ENCODE measurements at places on chromosomes 1 and 21.
A peak's percentile ranks its signal among the peaks of the same experiment; 100 is the strongest.

- H3K36me3 ChIP-seq, result no peaks in the 10 kb centered on the region
- H3K27me3 ChIP-seq, result no peaks in the 10 kb centered on the region
- H3K4me3 ChIP-seq, result no peak overlapping the region
- peak overlapping the region; percentile 75 for H3K27ac ChIP-seq
- peaks cover 4% of the 10 kb centered on the region for H3K4me1 ChIP-seq
- DNase-seq, result no peak
Observed at GRCh38 chr1:59331686-59332620, 35.1 kb downstream of the FGGY start.

- no peaks in the 10 kb centered on the region for H3K27me3 ChIP-seq
- peaks cover 30% of the 10 kb centered on the region for H3K4me1 ChIP-seq
- H3K36me3 ChIP-seq, result no peaks in the 10 kb centered on the region
- no peak overlapping the region for H3K4me3 ChIP-seq
- DNase-seq, result no peak
Observed at GRCh38 chr1:209417761-209418160, 165.8 kb upstream of the CAMK1G start.

DNA sequence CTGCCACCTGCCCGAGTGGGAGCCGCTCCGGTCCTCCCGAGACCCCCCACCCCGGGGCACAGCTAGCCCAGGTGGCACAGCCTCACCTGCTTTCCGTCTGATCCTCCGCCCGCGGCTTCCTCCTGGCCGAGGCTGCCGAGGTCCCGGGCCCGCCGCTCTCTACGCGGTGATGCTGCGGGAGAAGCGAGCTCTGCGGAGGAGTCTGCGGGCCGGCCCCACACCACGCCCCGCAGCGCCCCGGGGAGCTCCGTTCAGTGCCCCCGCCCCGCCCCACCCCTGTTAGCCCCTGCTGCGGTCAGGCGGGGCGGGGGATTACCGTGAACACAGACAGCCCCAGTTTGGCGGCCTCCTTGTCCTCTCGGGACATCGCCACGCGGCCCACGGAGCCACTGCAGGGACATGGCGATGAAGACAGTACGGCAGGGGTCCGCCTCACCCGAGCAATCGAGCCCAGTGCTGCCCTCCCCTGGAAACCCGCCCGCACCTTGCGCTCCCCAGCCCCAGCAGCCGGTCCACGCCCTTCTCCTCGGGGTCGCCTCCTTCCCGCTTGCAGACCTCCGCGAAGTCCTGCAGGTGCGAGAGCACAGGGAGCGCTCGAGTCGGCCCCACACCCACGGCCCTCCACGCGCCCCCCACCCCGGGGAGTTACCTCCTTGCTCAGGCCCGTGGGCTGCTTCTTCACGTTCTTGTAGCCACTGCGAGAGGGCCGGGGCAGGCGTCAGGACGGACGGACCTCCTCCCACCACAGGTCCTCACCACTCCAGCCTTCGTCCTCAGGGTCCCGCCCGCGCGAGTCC is 933 bp downstream of the C1orf35 start:
- H3K27me3 ChIP-seq, result no peaks in the 10 kb centered on the region
- H3K4me1 ChIP-seq, result peaks cover 14% of the 10 kb centered on the region
- H3K4me3 ChIP-seq, result peak overlapping the region; percentile 82

DNA sequence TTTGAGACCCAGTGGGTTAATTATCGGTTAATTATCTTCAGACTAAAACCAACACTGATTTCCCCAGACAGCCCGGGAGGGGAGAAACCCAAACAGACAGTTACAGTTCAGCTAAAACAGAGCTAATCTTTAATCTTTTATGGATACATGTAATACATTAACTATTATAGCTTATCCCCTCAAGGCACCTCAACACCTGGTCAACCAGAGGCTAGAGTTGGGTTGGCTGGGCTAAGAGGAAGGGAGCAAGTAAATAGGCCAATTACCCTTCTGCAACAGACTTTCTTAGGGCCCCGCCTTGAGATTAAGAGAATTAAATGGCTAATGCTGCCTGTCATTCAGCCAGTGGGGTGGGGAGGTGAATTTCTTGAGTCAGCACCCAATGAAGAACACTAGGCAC is 6.6 kb upstream of the MED18 start:
- H3K27me3 ChIP-seq, result no peaks in the 10 kb centered on the region
- no peak for DNase-seq
- no peaks in the 10 kb centered on the region for H3K4me1 ChIP-seq
- H3K36me3 ChIP-seq, result no peaks in the 10 kb centered on the region
- H3K27ac ChIP-seq, result no peak overlapping the region

DNA sequence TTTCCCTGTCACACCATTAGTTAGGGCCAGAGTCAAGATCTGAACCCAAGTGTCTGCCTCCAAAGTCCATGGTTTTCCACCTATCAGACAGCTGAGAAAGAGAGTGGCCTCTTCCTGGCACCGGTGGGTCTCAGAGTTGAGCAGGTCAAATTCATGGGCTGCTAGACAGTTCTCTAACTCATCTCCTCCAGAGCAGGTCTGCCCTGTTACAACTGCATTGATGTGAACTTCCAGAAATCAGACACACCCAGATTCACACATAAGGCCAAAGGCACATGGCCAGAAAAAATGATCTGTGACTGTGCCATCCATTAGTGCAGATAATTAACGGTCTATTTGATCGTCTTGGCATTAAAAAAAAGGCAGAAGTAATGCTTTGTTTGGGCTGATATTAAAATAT is 17.5 kb downstream of the SMIM12 start:
- H3K27ac ChIP-seq, result no peak overlapping the region
- no peaks in the 10 kb centered on the region for H3K36me3 ChIP-seq
- DNase-seq, result no peak
- H3K27me3 ChIP-seq, result no peaks in the 10 kb centered on the region
- no peak overlapping the region for H3K4me3 ChIP-seq

DNA sequence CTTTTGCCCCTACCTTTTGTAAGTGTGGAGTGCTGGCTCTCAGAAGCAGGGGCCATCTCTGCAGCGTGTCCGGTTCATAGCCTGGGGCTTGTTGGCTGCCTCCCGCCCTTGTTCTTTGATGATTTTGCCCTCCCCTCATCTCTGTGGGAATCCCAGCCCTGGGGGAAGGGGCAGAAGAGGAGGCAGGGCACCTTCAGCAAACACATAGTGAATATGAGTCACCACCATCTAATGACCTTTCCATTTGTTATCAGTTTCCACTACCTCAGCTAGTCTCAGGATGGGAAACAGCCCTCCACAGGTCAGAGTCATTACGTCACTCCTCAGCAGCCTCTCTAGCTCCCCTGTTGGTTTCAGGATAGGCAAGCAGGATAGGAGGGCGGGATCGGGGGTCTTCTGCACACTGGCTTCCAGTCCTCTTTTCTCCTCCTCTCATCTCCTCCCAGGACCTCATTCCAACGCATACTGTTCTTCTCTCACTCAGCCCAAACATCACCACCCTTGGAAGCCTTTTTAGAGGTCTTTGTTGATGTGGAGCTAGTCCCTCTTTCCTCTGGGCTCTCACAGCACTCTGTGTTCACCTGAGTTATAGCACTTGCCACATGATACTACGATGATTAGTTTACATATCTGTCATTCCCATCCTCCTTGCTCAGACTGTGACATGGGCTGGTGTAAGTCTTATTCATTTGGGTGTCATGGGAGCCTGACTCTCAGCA is 15.8 kb downstream of the GADD45A start:
- peak overlapping the region; percentile 87 for H3K27ac ChIP-seq
- H3K4me3 ChIP-seq, result peak overlapping the region; percentile 50
- no peak for DNase-seq
- no peaks in the 10 kb centered on the region for H3K27me3 ChIP-seq
- peaks cover 17% of the 10 kb centered on the region for H3K4me1 ChIP-seq
- peaks cover 8% of the 10 kb centered on the region for H3K36me3 ChIP-seq

DNA sequence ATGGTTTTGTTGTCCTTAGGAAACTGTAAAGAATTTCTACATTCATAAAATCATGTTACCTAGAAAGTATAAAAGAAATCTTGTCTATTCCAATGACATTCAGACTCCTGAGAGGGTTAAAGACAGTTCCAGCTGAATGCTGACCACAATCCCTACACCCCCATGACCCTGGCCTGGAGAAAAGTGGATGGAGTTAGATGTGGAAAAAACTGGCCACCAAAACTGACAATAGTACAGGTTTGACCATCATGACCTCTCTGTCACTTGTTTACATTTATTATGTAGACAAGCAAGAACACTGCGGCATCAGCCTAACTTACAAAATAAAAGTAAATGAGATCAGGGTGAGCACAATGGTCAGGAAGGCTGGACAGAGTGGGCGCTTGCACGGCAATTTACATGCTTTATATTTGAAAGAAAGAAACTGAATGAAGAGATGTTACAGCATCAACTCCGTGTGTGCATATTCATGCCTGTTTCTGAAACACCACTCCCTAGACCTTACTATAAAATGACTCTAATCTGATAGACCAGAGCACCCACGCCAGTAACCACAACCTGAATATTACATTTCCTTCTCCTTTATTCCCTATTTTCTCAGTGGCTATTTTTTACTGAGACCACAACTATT is 116.0 kb downstream of the ESRRG start:
- DNase-seq, result no peak
- H3K4me1 ChIP-seq, result peaks cover 10% of the 10 kb centered on the region
- no peaks in the 10 kb centered on the region for H3K27me3 ChIP-seq
- no peaks in the 10 kb centered on the region for H3K36me3 ChIP-seq

DNA sequence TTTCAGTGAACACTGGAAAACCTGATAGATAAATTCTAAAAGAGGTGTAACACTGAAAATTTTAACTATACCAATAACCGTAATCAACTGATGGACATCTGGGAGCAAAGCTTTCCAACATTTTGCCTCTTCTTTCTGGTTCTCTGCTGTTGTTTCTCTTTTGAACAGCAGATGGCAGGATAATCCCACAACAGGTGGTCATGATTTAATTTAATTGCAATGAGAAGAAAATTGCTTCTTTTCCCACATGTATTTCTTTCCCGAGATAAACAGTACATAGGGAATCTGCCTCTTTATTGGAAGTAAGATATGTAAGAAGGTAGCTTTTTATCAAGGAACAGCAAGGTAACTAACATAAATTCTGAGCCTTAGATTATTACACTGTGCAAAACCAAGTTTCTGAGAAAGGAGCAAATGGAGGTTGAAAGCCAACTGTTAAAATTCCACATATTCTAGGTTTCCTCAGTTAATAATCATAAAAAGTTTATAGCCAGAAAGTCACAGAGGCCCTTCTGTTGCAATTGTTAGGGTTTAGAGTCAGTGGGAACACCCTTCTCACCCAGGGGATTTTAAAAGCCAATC is 72.9 kb downstream of the RPS6KA1 start:
- H3K27ac ChIP-seq, result no peak overlapping the region
- H3K4me3 ChIP-seq, result no peak overlapping the region
- DNase-seq, result no peak
- H3K36me3 ChIP-seq, result no peaks in the 10 kb centered on the region
- no peaks in the 10 kb centered on the region for H3K27me3 ChIP-seq

DNA sequence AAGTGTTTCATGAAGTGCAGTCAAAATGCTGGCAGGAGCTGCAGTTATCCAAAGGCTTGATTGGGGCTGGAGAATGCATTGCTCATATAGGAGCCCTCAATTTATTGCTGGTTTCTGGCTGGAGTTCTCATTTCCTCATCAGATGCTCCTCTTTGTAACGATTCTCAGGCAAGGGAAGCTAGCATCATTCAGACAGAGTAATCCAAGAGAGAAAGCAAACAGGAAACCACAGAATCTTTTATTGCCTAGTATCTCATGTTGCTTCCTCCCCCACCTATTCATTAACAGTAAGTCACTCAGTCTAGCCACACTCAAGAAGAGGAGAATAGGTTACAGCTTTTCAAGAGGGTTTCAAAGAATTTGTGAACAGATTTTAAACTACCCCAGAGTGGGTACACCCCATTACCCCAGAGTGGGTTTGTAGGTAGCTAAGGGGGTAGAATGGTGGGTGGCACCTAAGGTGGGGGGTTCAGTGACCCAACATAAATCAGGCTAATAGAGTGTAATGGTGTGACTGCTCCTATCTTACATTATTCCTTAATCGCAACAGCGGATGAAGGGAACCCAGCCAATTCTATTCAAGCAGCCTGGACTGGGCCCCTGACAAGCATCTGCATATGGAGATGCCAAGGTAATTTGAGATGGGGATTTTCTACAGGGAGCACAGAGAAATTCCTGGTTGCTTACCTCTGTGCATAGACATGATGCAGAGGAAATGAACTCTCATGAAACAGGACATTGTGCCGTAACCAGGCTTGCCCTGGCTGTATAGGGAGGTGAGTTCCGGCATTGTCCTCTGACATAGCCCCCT is 67.1 kb downstream of the KCNJ15 start:
- H3K27ac ChIP-seq, result no peak overlapping the region
- peaks cover 20% of the 10 kb centered on the region for H3K4me1 ChIP-seq
- no peak for DNase-seq
- no peaks in the 10 kb centered on the region for H3K36me3 ChIP-seq
- peaks cover 3% of the 10 kb centered on the region for H3K27me3 ChIP-seq

DNA sequence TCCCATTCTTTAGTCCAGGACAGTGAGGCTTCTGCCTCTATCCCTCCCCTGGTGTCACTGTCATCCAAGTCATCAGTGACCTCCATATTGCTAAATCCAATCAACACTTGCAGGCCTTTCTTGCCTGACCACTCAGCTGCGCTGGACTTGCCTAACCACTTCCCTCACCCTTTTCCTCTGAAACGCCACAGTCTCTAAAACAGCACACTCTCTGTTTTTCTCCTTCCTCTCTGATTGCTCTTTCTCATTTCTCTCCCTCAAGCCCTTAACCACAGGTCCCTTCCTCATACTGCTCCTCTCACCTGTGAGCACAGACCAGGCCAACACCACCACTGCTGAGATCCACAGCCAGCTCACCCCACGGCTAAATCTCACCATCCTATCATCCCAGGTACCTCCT is 17.5 kb downstream of the TAL1 start:
- H3K27me3 ChIP-seq, result peaks cover 32% of the 10 kb centered on the region
- no peak for DNase-seq
- no peaks in the 10 kb centered on the region for H3K36me3 ChIP-seq

- DNase-seq, result no peak
- no peaks in the 10 kb centered on the region for H3K36me3 ChIP-seq
- no peak overlapping the region for H3K27ac ChIP-seq
Observed at GRCh38 chr1:69991644-69992043, 213.7 kb downstream of the LRRC40 start.

GRCh38 chr1:157135646-157136045 is 2.5 kb downstream of the ETV3 start:
- H3K36me3 ChIP-seq, result peaks cover 34% of the 10 kb centered on the region
- H3K27ac ChIP-seq, result peak overlapping the region; percentile 98
- no peak for DNase-seq
- peak overlapping the region; percentile 96 for H3K4me3 ChIP-seq
- H3K4me1 ChIP-seq, result peaks cover 46% of the 10 kb centered on the region
- H3K27me3 ChIP-seq, result no peaks in the 10 kb centered on the region

- H3K36me3 ChIP-seq, result no peaks in the 10 kb centered on the region
- no peaks in the 10 kb centered on the region for H3K27me3 ChIP-seq
- DNase-seq, result no peak
- peak overlapping the region; percentile 83 for H3K4me3 ChIP-seq
Observed at GRCh38 chr1:201503397-201504176, 3.3 kb downstream of the CSRP1 start.

GRCh38 chr1:84163123-84163931 is 19.3 kb downstream of the PRKACB start:
- no peaks in the 10 kb centered on the region for H3K36me3 ChIP-seq
- H3K4me1 ChIP-seq, result peaks cover 7% of the 10 kb centered on the region
- H3K4me3 ChIP-seq, result no peak overlapping the region
- no peak for DNase-seq
- no peaks in the 10 kb centered on the region for H3K27me3 ChIP-seq
- no peak overlapping the region for H3K27ac ChIP-seq

- no peak overlapping the region for H3K27ac ChIP-seq
- H3K4me3 ChIP-seq, result no peak overlapping the region
- no peaks in the 10 kb centered on the region for H3K27me3 ChIP-seq
- peaks cover 20% of the 10 kb centered on the region for H3K4me1 ChIP-seq
- peaks cover 9% of the 10 kb centered on the region for H3K36me3 ChIP-seq
- DNase-seq, result no peak
Observed at GRCh38 chr1:51663721-51664120, 46.8 kb downstream of the OSBPL9 start.

GRCh38 chr1:36689992-36690391 is 207.3 kb upstream of the CSF3R start:
- no peak overlapping the region for H3K27ac ChIP-seq
- DNase-seq, result no peak
- H3K27me3 ChIP-seq, result peaks cover 45% of the 10 kb centered on the region
- no peaks in the 10 kb centered on the region for H3K4me1 ChIP-seq
- H3K4me3 ChIP-seq, result no peak overlapping the region
